EH (cell line): ENCODE measurements at places on chromosomes 7 and 10.

DNA sequence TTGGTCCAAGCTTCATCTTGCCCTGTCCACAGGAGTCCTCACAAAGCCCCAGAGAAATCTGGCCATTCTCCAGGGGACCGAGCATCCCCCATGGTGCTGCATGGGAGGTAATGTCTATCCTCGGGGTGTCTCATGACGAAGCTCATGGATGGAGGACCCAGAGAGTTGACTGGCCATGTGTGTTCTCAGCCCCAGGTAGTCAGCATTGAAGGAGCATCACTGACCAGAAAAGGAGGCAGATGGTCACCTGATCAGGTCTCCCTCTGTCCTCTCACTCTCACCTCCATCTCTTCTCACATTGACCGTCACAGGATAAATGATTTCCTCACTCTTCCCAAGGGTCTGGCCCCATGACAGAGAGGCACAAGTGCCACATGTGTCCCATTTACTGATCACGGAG is 33.4 kb upstream of the GDF10 start:
- DNase-seq, result no peak

- DNase-seq, result no peak
These were observed 5.6 kb downstream of the PODXL start for GRCh38 chr7:131550846-131551245.

DNA sequence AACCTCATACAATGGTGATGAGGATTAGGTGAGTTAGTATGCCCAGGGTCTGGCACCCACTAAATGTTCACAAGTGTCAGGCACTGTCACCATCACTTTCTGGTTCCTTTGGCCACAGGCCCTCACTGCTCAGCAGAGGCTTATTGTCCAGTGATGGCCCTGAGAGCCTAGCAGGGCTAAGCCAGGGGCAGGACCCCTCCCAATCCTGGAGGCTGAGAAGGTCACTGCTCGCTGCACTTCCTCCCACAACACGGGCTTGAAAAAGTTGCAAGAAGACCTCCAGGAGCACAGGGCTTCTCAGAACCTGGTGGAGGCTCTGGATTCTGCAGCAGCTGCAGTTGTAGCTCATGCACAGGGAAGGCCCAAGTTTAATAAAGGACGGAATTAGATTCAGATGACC is 48.1 kb downstream of the DRGX start:
- no peak for DNase-seq

DNA sequence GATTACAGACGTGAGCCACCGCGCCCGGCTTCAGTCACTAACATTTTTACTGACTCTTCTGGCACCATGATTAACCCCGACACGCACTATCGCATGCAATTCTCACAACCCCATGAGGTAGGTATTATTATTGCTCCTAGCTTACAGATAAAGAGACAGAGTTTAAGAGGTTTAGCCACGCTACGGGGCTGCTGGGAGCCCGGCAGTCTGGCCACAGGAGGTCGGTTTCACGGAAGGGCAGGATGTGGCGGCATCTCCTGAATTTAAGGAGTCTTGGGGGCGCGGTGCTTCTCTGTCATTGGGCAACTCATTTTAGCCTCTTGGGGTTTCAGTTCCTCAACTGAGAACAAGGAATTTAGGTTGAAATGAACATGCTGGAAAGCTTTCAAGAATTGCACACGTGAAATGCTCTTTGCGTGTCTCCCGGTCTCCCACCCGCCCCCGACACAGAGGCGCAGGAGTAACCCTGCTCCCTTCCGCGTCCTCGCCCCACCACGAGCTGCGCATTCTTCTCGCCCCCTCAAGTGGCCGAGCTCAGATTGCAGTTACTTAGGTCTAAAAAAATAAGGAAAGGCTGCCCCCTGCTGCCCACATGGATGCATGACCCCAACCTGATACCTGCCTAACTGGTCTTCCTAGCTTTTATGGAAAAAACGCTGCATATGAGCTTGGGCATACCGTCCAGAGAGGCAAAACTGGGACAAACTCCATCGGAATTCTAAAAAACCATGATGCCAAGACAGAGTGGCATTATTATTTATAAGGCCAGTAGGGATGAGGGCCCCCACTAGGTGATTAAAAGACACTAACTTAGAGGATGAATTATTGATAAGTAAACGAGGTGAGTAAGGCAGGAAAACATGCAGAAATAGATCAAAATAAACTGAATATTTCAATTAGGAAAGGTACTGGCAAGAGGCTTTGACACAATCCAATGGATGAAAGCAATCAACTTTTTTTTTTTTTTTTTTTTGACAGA is 12.4 kb downstream of the PRSS2 start:
- DNase-seq, result peak; percentile 89

- DNase-seq, result no peak
These were observed 144.7 kb downstream of the TRIL start for GRCh38 chr7:28813243-28813962.

DNA sequence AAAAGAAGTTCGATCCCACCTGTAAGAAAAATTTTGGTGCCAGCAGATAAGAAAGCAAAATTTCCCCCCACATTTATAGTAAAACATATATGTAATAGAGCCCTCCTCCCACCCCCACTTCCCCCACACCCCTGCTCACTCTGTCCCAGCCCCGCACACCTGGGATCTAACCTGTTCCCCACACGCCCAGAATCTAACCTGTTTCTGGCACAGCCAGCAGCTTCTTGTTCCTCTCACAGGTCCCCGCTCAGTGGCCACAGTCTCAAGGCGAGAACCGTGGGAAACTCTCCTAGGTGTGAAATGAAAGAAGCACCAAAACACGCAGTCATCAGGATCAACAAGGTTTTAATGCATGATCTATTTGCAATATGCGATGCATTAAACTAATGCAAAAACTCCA is 32.8 kb downstream of the LYZL1 start:
- no peak for DNase-seq

GRCh38 chr7:128032605-128033235 is 1.5 kb upstream of the LRRC4 start:
- DNase-seq, result no peak

- no peak for DNase-seq
These were observed 6.3 kb downstream of the TRPV5 start for GRCh38 chr7:142927085-142927745.

GRCh38 chr7:99975782-99976521 is at the start of gene AZGP1:
TSS of gene AZGP1 (minus strand) at chr7:99976031. CDS start at chr7:99976020, 11 bp downstream.
- DNase-seq, result peak; percentile 8

GRCh38 chr7:101163279-101164070 is 1.9 kb downstream of the VGF start:
- peak; percentile 41 for DNase-seq

DNA sequence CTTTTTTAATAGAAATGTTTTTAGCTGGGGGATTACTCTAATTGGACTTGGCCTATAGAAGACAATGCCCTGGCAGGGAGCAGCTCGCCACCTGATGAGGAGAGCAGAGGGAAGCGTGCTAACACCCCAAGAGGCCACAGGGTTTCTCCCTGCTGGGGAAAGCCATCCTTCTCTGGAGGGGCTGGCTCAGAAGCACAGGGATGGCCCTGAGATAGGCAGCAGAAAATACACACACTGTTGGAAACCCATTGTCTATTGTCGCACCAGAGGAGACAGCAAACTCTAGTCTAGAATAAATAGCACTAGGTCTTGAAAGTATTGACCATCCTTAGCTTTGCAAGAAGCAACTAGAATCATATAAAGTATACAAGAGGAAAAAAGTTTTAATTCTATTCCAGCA is 5.4 kb downstream of the COBL start:
- no peak for DNase-seq

- no peak for DNase-seq
These were observed 137.4 kb downstream of the C7orf25 start for GRCh38 chr7:42774436-42774835.

DNA sequence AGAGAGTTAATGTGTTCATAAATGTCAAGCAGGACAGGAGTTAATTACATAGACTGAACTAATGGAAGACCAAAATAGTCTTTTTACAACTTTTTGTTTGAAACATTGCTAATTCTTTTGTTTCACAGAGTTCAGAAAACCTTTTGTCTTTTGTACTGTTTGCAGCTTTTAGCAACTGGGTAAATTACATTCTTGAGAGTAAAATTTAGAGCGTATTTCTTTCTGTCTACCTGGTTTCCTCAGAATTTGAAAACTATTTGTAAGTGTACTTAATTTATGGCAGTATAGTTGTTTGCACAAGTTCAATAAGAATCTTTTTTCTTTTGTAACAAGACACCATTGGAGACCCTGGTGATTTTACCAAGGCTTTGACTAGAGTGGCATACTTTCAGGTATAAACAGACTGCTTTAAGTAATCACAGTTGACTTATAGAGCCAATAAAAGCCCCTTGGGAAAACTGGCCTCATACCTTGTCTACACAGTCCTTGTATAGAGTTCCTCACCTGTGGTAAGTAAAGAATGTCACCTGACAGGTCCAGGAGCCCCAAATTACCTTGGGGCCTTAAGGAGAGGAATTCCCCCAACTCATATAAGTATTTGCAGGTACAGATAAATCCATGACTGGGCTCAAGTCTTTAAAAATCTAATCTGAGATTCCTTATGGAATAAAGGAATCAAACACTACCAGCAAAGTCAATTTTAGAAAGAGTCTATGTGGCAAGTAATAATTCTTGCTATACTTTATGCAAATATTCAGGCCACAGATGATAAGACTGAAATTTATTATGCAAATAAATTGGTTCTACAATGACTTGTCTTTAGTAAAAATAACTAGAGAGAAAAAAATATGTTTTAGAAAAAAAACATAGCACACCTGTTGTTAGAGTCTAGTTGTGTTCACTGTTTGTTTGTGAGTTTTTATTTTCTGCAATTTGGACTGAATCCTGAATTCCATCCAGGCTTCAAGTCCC is 23.6 kb upstream of the CREB3L2 start:
- DNase-seq, result no peak
